ENCODE measurements at places on chromosomes 5 and 9. TPM values are rescaled to one million over a fixed set of nuclear protein-coding genes. Genes with fewer than 3 reads are reported as not detected.

Gene SEMA6A
- 2.3 TPM for total RNA-seq

Gene CATSPER3
- not detected for total RNA-seq

Gene NMUR2
- total RNA-seq, result not detected

- no peak for DNase-seq
- no peaks in the 10 kb centered on the region for H3K27me3 ChIP-seq
- no peak overlapping the region for H3K4me3 ChIP-seq
- H3K27ac ChIP-seq, result no peak overlapping the region
These were observed 5.4 kb upstream of the NRARP start for GRCh38 chr9:137307255-137308056.

DNA sequence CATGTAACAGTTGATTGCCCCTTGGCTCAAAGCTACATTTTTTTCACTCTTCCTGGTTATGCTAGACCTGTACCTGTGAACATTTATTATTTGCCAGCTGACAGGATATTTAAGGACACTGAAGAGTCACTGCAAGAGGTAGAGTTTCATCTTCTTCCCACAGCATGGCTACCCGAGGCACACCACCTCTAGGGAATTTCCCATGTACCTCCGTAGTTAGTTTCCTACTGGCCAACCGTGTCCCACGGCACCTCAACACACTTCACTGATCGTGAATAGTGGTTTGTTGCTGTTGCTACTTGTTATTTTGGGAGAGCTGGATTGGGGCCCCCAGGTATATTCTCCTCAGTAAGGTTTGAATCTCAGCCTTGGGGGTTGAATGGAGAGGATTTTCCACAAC is 648.6 kb downstream of the SEMA5A start:
- H3K27ac ChIP-seq, result no peak overlapping the region
- H3K4me1 ChIP-seq, result peaks cover 10% of the 10 kb centered on the region
- no peaks in the 10 kb centered on the region for H3K27me3 ChIP-seq
- DNase-seq, result no peak
- no peak overlapping the region for H3K4me3 ChIP-seq
- H3K36me3 ChIP-seq, result peaks cover 4% of the 10 kb centered on the region

GRCh38 chr5:56761151-56761885 is 54.0 kb upstream of the MAP3K1 start:
- H3K4me3 ChIP-seq, result no peak overlapping the region
- no peaks in the 10 kb centered on the region for H3K36me3 ChIP-seq
- no peak overlapping the region for H3K27ac ChIP-seq
- H3K27me3 ChIP-seq, result no peaks in the 10 kb centered on the region
- H3K4me1 ChIP-seq, result peaks cover 26% of the 10 kb centered on the region

DNA sequence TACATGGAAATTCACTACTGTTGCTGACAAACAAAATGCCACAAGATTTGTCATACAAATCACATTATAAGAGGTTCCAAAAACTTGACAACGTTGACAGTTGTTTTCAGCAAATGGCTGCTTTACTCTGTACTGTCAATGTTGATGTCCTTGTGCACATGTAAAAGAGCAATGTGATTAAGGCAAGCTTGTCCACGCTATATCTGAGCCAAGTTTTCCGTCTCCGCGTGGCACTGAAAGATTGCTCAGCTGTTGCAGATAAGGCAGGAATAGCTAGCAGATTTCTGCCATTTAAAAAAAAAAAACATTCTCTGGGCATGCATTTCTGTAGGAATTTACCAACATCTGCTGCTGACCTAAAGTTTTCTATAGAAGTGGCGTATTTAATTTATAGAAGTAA is 46.4 kb upstream of the MEF2C start:
- no peaks in the 10 kb centered on the region for H3K36me3 ChIP-seq
- H3K4me3 ChIP-seq, result no peak overlapping the region
- DNase-seq, result no peak
- H3K4me1 ChIP-seq, result no peaks in the 10 kb centered on the region
- H3K27ac ChIP-seq, result no peak overlapping the region

- H3K27me3 ChIP-seq, result peaks cover 36% of the 10 kb centered on the region
- no peak for DNase-seq
- H3K4me1 ChIP-seq, result peaks cover 36% of the 10 kb centered on the region
- peaks cover 4% of the 10 kb centered on the region for H3K36me3 ChIP-seq
- H3K4me3 ChIP-seq, result no peak overlapping the region
- H3K27ac ChIP-seq, result no peak overlapping the region
These were observed 4.9 kb downstream of the NR4A3 start for GRCh38 chr9:99826579-99826978.

GRCh38 chr9:129068110-129068509 is 12.8 kb upstream of the DOLPP1 start:
- H3K4me1 ChIP-seq, result no peaks in the 10 kb centered on the region
- peaks cover 16% of the 10 kb centered on the region for H3K36me3 ChIP-seq
- H3K27ac ChIP-seq, result no peak overlapping the region
- no peak for DNase-seq
- no peak overlapping the region for H3K4me3 ChIP-seq
